ENCODE measurements at places on chromosomes 12 and 14.
A peak's percentile ranks its signal among the peaks of the same experiment; 100 is the strongest.

DNA sequence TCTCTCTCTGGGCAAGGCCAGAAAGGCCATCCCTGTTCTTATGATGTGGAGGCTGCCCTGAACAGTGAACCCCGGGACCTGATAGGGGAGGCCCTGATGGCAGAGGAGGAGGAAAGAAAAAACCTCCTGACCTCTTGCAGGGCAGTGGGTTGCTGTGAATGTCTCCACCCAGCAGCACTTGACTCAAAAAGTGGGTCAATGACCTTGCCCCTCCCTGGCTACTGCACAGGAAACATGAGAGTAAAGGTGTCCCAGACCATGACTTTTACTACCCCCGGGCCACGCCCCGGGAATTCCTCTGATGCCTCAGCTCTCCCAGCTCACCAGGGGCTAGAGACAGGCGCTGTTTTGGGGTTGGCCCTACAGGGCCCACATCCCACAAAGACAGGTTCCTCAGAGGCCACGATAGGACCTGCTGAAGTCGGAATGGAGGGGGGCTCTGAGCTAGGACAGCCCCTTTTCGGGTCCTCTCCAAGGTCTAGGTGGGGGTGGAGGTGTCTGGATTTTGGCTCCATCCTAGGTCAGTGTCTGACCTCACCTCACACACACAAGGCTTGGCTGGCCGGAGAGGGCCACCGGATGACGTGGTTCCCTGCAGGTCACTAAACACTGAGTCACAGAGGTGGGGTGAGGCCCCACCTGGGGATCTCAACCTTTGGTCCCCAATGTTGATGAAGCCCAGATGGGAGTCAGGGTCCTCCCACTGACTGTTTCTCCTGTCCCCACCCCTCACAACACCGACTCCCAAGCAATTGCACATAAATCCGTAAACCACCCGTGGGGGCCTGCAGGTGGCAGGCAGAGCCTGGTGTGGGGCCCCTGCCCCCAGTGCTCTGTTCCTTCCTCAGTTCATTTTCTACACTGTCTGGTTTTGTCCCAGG lies 1.6 kb downstream of the RHOF start:
- peaks cover 12% of the 10 kb centered on the region for H3K36me3 ChIP-seq
- DNase-seq, result peak; percentile 80
- peaks cover 69% of the 10 kb centered on the region for H3K4me1 ChIP-seq
- peak overlapping the region; percentile 96 for H3K27ac ChIP-seq
- H3K4me3 ChIP-seq, result peak overlapping the region; percentile 82
- H3K27me3 ChIP-seq, result no peaks in the 10 kb centered on the region

GRCh38 chr12:67422081-67422480 lies 152.9 kb downstream of the CAND1 start:
- DNase-seq, result no peak
- no peak overlapping the region for H3K4me3 ChIP-seq
- H3K27ac ChIP-seq, result no peak overlapping the region
- H3K4me1 ChIP-seq, result peaks cover 13% of the 10 kb centered on the region

DNA sequence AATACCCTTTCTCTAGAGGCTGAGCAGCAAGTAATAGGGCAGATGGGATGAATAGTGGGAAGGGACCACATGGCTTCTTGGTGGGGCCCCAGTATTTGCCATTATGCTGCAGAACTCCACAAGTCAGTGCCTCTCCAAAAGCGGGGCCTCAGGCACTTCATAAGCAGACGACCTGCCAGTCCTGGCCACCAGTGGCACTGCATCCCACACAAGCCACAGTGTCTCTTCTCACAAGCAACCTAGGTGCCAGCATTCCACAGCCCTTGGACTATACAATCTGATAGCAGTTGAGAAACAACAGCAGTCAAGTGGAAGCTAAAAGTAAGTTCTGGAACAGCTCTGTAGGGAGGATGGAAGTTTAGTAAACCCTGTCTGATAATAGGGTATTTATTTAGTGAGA lies 4.2 kb upstream of the SLC8A3 start:
- no peak overlapping the region for H3K4me3 ChIP-seq
- no peaks in the 10 kb centered on the region for H3K4me1 ChIP-seq
- no peaks in the 10 kb centered on the region for H3K36me3 ChIP-seq
- H3K27me3 ChIP-seq, result no peaks in the 10 kb centered on the region

- no peaks in the 10 kb centered on the region for H3K27me3 ChIP-seq
- H3K4me1 ChIP-seq, result no peaks in the 10 kb centered on the region
- DNase-seq, result no peak
- H3K4me3 ChIP-seq, result no peak overlapping the region
- H3K27ac ChIP-seq, result no peak overlapping the region
These were observed 30.6 kb upstream of the LMO3 start for GRCh38 chr12:16636435-16637055.

DNA sequence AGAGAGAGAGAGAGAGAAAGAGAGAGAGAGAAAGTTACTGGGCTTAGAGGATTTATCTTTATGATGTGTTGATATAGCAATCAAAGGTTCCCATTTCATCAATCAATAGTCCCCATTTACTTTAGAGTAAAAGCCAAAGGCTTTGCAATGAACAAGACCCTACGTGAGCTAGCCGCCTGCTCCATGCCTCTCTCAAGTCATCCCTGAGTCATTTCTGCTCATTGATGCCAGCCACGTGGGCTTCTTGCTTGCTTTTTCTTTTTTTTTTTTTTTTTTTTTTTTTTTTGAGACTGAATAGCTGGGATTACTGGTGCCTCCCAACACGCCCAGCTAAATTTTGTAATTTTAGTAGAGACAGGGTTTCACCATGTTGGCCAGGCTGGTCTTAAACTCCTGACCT lies 70.9 kb downstream of the GPR135 start:
- no peak overlapping the region for H3K27ac ChIP-seq
- no peaks in the 10 kb centered on the region for H3K36me3 ChIP-seq
- no peaks in the 10 kb centered on the region for H3K27me3 ChIP-seq

DNA sequence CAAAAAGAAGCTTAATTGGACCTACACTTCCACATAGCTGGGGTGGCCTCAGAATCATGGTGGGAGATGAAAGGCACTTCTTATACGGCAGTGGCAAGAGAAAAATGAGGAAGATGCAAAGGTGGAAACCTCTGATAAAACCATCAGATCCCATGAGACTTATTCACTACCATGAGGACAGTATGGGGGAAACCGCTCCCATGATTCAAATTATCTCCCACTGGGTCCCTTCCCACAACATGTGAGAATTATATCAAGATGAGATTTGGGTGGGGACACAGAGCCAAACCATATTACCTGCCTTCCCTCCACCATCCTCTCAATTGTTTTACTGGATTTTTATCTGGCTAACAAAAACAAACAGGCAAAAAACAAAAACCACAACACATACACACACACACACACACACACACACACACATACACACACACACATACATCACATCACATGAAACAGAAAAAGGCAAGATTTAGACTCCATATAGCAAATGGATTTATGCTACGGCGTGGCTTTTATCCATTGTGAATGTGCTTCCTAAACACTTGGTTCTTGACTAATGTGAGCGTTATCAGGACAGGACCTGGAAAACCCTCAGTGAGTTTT lies 66.7 kb downstream of the ZFP36L1 start:
- H3K27me3 ChIP-seq, result no peaks in the 10 kb centered on the region
- H3K27ac ChIP-seq, result no peak overlapping the region
- H3K36me3 ChIP-seq, result no peaks in the 10 kb centered on the region

DNA sequence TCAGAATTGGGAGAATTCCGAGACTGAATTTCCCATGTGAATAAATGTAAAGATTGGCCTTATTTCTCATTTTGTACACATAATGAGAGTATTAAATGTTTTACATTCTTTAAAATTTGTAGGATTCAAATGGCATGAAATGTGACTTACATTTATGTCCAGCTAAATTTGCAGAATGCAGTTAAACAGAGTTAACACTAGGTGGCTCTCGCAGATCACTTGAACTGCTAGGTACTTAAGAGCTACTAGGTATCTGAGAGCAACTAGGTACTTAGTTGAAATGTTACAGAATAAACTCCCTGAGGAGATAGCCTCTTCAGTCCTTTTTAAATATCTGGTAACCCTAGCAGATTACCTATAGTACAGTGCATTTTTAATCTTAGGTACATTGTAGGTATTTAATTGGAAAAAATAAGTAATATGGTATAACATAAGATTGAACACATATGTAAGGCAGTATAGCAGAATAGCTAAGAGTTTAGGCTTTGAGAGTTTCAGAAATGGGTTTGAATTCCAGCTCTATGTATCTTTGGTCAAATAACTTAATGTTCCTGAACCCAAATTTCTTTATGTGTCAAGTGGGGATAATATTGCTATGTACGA lies 73.8 kb downstream of the KIAA0586 start:
- no peak overlapping the region for H3K4me3 ChIP-seq
- no peaks in the 10 kb centered on the region for H3K4me1 ChIP-seq
- peak; percentile 51 for DNase-seq
- no peaks in the 10 kb centered on the region for H3K36me3 ChIP-seq
- no peak overlapping the region for H3K27ac ChIP-seq

GRCh38 chr14:69855180-69855832 lies 23.9 kb upstream of the SMOC1 start:
- H3K27me3 ChIP-seq, result no peaks in the 10 kb centered on the region
- no peak for DNase-seq
- no peak overlapping the region for H3K4me3 ChIP-seq
- H3K4me1 ChIP-seq, result no peaks in the 10 kb centered on the region
- no peaks in the 10 kb centered on the region for H3K36me3 ChIP-seq
- H3K27ac ChIP-seq, result no peak overlapping the region

DNA sequence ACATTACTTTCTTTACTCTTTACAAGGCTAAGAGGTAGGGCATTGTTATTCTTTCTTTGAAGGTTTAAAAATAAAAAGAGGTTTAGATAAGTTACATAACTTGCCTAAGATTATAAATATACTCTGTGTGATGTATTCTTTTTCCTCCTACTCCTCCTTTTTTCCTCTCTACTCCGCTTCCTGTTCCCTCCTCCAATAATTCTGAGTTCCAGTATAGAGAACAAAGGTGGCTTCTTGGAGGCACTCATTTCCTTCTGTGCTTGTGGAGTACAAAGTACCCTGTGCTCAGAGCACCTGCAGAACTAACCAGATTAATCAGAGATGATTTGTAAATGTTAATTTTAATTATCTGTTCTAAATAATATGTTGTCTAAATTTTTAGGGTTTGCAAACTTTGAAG lies 11.3 kb downstream of the LRRC9 start:
- H3K4me3 ChIP-seq, result no peak overlapping the region
- no peaks in the 10 kb centered on the region for H3K36me3 ChIP-seq
- no peaks in the 10 kb centered on the region for H3K27me3 ChIP-seq
- H3K27ac ChIP-seq, result peak overlapping the region; percentile 45
- DNase-seq, result no peak

DNA sequence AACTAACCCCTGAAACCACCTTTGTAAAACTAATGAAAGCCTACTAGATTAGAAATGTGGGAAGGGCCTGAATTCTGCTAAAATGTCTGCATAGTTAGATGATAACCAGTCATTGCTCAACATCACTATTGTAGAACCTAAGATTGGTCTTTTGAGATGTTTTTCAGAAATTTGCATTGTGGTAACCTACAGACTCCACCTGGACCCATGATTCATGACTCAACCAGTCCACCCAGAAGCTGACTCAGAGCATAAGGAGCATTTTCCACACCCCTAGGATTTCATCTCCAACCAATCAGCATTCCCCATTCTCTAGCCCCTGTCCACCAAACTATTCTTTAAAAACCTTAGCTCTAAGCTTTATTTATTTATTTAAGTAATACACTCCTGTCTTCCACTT lies 30.4 kb upstream of the CHGA start:
- no peak overlapping the region for H3K4me3 ChIP-seq
- DNase-seq, result no peak
- H3K27ac ChIP-seq, result no peak overlapping the region
- no peaks in the 10 kb centered on the region for H3K27me3 ChIP-seq
- no peaks in the 10 kb centered on the region for H3K4me1 ChIP-seq
- H3K36me3 ChIP-seq, result no peaks in the 10 kb centered on the region

DNA sequence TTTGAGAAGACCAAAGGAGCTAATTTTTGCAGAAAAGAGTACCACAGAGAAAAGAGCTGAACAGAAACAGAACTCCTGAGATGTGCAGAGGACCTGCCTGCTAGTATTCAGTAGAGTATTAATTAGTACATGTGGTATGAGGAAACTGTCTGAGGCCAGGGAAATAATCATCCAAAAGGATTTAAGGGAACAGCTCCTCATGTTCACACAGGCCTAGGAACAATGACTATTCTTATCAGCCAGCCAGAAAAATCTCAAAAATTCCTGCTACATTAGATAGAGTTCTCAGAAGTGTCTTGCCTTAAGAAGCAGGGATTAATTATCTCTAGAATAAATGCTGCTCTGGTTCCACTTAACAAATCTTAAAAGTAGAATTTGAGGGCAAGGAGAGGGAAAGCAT lies 36.4 kb downstream of the PKP2 start:
- H3K27ac ChIP-seq, result no peak overlapping the region
- no peak overlapping the region for H3K4me3 ChIP-seq
- DNase-seq, result no peak
- no peaks in the 10 kb centered on the region for H3K4me1 ChIP-seq
- no peaks in the 10 kb centered on the region for H3K36me3 ChIP-seq
- no peaks in the 10 kb centered on the region for H3K27me3 ChIP-seq

DNA sequence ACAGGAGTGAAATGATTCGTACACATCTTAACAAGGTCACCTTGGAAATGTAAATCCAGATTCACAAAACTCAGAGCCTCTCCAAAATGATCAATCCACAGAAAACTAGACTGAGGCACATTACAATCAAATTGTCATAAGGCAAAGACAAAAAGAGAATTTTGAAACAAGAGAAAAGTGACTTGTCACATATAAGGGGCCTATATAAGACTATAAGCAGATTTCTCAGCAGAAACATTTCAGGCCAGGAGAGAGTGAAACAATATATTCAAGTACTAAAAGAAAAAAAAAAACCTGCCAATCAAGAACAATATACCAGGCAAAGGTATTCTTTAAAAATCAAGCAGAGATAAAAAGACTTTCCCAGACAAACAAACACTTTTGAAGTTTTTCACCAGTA lies 429.1 kb downstream of the BCAT1 start:
- H3K4me3 ChIP-seq, result no peak overlapping the region
- H3K27ac ChIP-seq, result no peak overlapping the region
- no peaks in the 10 kb centered on the region for H3K36me3 ChIP-seq
- no peak for DNase-seq
- H3K4me1 ChIP-seq, result no peaks in the 10 kb centered on the region

GRCh38 chr14:34199585-34199984 lies 248.7 kb upstream of the EGLN3 start:
- no peak for DNase-seq
- no peak overlapping the region for H3K27ac ChIP-seq
- H3K4me3 ChIP-seq, result no peak overlapping the region
- no peaks in the 10 kb centered on the region for H3K27me3 ChIP-seq
- H3K36me3 ChIP-seq, result no peaks in the 10 kb centered on the region

DNA sequence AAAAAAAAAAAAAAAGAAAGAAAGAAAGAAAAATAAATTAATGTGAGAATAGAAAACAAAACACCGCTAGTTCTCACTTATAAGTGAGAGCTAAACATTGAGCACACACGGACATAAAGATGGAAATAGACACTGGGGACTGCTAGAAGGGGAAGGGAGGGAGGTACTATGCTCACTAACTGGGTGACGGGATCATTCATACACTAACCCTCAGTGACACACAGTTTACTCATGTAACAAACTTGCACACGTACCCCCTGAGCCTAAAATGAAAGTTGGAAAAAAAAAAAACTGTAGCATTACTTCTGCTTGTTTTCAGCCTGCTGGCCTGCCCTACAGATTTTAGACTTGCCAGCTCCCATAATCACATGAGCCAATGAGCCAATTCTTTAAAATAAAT lies 10.5 kb upstream of the PRMT5 start:
- no peak overlapping the region for H3K27ac ChIP-seq
- DNase-seq, result no peak
- H3K4me3 ChIP-seq, result no peak overlapping the region

Measured in Peyer's patch (tissue), 4 donors.